ENCODE measurements at places on chromosomes 4 and X.
A peak's percentile ranks its signal among the peaks of the same experiment; 100 is the strongest.

DNA sequence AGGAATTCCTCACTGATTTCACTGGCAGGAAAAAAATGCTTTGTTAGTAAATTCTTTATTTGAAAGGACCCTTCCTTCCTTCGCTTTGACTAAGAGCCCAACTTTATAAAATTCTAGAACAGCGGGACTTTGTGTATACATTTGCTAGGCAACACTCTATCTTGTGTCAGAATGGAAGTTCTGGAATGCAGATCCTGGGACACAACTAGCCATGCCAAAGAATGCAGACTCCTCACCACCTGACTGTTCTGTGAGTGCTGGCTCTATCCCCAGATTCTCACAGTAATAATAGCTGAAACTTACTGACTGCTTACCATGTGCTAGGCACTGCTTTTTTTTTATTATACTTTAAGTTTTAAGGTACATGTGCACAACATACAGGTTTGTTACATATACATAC is 73.3 kb upstream of the ZDHHC15 start:
- no peak for DNase-seq

DNA sequence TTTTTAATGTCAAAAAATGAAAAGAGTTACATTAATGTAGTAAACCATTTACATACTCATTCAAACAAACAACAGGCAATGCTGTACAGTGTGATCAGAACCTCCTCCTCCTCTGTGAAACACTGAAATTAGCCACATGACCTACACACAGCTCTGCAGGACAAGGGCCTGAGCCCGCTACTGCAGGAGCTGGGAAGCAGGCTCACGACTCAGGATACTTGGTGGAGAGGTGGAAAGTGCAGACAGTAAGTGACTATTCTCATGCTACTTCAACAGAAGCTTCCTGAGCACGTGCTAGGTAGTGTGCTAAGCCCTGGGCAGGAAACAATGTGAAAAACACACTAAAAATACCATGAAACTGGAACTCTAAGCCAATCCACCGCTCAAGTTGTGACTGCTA is 56.8 kb downstream of the TAPT1 start:
- no peak for DNase-seq

GRCh38 chrX:24526616-24527015 is 61.5 kb downstream of the PDK3 start:
- DNase-seq, result no peak

- no peak for DNase-seq
These were observed 339.8 kb downstream of the PAPSS1 start for GRCh38 chr4:107380190-107380589.

GRCh38 chrX:51641421-51642021 is 22.8 kb upstream of the CENPVL3 start:
- DNase-seq, result peak; percentile 20

DNA sequence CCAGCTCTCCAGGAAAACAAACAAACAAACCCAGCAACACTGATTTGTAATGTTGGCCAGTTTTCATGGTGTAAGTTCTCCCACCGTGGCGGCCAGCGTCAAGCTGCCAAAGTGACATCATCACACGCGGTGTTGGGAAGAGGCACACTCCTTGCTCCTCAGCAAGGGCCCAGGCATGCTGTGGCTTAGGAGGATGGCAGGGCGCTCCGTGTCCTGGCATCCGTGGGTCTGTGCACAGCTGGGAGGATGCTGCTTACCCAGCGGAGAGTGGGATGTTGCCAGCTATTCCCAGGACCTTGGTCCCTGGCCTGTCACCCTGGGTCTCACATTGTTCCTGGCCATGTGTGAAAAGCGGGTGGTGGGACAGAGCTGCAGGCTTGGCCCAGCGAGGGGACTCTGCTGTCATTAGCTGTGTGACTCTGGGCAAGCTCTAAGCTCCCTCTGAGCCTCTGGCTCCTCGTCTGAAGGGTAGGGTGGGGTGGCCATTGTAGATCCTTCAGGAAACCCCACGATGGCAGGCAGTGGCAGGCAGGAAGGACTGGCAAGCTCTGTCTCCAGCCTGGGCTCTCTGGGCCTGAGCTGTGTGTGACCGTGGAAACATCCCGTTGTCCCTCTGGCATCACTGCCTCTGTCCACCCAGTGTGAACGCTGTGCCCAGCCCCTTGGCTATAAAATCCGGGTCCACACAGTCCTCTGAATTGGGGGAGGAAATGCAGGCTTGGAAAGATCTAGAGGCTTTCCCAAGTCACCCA is 10.8 kb downstream of the PSAPL1 start:
- DNase-seq, result no peak

DNA sequence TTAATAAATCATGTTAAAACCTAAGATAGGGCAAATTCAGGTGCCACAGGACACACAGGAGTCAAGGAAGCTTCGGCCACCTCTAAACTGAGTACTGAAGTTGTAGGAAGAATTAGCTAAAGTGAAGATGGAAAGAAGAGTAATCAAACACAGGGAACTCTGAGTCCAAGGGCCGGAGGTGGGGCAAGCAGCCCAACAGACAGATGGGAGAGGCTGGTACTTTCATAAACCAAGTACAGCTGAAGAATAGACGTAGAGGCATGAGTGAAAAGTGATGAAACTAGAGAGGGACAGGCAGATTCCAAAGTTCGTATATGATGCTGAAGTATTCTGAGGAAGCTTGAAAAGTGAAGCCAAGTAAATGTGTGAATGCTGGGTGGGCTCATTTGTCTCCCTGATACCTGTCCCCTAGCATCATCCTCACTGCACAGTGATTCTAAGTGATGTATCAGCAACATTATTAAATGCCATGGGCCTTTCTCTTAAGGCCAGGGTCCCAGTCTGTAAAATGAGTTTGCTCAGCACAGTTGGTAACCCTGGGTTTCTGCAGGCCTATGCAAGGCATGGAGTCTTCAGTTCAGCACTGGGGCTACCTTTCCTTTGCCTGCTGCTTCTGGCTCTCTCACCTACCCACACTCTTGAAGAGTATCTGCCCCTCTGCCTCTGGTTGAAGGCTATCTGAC is 203.3 kb downstream of the NR3C2 start:
- DNase-seq, result no peak

GRCh38 chrX:37817176-37817575 is 30.2 kb downstream of the DYNLT3 start:
- no peak for DNase-seq

DNA sequence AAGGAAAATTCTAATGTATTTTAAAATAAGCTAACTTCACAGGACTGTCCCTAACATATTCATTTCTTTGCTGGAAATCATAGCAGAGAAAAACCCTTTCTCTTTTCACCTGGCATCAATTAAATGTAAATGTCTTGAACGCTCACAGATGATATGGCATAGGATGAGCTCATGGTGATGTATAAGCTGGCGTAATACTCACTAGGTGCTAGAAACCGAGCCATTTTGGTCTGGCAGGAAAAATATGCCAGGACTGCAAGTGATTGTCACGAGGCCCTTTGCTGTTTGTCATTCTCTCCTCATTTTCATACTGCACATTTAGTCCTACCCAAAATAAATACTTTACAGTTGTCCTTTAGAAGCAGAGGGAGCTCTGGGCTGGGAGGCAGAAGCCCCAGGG is 222.7 kb upstream of the LNX1 start:
- DNase-seq, result no peak

- DNase-seq, result no peak
These were observed 45.9 kb upstream of the WDR1 start for GRCh38 chr4:10162341-10163000.

DNA sequence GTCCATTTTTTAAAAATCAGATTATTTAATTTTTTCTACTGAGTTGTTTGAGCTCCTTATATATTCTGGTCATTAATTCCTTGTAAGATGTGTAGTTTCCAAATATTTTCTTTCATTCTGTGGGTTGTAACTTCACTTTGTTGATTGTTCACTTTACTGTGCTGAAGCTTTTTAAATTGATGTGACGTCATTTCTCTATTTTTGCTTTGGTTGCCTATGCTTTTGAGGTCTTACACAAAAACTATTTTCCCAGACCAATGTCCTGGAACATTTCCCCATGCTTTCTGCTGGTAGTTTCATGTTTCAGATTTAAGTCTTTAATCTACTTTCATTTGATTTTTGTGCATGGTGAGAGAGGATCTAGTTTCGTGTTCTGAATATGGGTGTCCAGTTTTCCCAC is 753.6 kb downstream of the TRIML1 start:
- DNase-seq, result no peak

DNA sequence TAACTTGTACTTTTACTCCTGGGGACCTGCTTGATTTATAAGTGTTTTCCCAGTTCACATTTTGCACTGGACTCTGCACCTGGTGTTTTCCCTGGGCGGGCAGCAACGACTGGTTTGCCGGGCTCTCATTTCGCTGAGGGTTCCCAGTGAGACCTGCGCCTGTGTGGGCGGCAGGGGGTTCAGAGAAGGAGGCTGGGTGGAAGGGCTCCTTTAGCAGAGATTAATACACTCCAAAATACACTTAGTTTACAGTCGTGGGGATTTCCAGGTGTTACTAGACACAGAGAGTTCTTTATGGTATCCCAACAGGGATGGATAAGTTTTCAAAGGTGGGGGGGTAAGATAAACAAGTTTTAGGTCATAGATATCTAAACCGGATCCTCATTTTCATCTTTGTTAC is 53.0 kb upstream of the SHISA3 start:
- DNase-seq, result no peak

DNA sequence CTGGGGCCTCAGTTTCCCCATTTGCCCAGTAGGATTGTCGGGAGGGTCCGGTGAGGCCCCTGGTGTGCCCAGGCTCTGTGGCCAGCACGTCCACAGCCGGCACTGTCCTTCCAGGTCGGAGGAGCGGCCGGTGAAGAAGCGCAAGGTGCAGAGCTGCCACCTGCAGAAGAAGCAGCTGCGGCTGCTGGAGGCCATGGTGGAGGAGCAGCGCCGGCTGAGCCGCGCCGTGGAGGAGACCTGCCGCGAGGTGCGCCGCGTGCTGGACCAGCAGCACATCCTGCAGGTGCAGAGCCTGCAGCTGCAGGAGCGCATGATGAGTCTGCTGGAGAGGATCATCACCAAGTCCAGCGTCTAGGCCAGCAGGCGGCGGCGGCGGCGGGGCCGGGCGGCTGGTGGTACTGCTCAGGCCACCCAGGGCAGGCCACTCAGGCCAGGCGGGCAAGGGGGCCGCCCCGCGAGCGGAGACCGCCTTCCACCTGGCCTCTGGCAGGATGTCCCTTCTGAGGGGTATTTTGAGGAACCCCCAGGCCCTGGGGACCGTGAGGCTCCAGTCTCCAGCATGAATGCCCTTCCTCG is 6.7 kb downstream of the MSANTD1 start:
- DNase-seq, result peak; percentile 10

DNA sequence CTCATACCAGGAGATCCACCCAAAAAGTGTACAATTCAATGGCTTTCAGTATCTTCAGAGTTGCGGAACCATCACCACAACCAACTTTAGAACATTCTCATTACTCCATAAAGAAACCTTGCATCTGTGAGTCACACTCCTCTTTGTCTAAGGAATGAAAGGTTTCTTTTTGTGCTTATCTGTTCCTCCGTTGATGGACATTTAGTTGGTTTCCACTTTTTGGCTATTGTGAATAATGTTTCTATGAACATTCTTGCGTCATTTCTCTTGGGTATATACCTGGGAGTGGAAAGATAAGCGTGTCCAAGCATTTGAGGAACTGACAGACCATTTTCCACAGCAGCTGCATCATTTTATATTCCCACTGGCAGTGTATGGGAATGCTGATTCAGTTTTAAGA is 10.6 kb downstream of the FAM184B start:
- DNase-seq, result no peak

DNA sequence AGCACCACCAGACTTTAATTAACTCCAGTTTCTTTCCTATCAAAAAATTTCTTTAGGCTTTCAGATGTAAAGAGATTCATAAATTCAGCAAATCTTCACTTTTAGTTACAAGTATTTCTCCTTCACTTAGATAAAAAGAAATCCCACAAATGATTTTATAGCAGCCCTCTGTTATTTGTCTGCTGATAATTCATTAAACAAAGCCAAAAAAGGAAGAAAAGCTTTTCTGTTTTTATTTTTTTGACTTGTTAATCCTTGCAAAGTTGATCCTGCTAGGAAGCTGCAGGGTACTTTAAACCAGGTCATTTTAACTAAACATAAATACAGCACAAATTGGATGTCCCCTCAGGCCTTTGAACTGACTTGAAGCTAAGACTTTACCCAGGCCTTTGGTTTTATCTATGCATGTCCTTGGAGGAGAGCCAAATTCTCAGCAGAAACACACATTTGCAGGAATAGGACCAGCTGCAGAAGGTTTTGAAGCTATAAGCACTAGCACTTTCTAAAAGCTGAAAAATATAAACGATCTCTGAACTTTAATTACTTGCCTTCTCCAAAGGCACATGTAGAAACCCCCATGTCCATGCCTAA is 57.5 kb downstream of the PCDH18 start:
- DNase-seq, result no peak

DNA sequence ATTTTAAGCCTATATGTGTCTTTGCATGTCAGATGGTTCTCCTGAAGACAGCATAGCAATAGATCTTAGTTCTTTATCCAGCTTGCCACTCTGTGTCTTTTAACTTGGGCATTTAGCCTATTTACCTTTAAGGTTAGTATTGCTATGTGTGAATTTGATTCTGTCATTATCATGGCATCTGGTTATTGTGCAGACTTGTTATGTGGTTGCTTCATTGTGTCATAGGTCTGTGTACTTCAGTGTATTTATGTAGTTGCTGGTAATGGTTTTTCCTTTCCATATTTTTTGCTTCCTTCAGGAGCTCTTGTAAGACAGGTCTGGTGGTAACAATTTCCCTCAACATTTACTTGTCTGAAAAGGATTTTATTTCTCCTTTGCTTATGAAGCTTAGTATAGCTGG is 1443.5 kb downstream of the FAM133A start:
- no peak for DNase-seq

DNA sequence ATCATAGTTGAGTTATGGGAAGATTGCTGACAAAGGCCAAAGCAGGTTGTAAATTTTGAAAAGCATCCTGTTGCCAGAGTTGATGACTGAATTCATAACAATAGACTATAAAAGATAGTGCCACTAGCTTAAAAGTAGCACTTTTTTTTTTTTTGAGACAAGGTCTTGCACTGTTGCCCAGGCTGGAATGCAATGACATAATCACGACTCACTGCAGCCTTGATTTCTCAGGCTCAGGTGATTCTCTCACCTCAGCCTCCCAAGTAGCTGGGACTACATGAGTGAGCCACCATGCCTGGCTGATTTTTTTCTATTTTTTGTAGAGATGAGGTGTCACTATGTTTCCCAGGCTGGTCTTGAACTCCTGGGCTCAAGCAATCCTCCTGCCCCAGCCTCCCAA is 122.7 kb downstream of the SPOCK3 start:
- no peak for DNase-seq

DNA sequence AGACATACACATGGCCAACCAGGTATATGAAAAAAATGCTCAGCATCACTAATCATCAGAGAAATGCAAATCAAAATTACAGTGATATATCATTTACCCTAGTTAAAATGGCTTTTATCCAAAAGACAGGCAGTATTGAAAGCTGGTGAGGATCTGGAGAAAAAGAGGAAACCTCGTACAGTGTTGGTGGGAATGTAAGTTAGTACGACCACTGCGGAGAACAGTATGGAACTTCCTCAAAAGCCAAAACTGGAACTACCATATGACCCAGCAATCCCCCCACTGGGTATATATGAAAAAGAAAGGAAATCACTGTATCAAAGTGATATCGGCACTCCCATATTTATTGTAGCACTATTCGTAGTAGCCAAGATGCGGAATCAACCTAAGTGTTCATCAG is 23.4 kb downstream of the ABHD18 start:
- DNase-seq, result no peak

- DNase-seq, result no peak
These were observed 750 bp downstream of the ARMCX5 start for GRCh38 chrX:102599951-102600579.

Measured in activated naive CD4-positive, alpha-beta T cell treated with anti-CD3 and anti-CD28 coated beads, Interleukin-2, amount 10 ng/mL, durations not matched to agents 7 days and 5 days (primary cell).